ENCODE measurements at places on chromosomes 1 and 21.

DNA sequence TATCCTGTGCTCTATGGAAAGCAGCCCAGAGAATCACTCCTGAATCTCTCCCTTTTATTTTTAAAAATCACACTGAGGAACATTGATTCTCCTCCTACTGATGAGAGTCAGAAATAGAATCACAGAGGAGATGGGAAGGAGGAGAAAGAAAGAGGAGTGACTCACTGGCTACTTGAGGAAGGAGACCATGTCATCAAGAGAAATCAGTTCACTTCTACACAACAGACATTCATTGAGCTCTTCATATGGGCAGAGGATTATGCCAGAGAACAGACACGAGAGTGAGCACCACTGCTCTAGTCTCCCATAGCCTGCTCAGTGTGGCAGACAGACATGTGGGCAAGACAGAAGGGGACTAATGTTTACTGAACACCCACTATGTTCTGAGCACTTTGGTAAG, 44.2 kb downstream of the RAB3B start:
- no peak for DNase-seq

DNA sequence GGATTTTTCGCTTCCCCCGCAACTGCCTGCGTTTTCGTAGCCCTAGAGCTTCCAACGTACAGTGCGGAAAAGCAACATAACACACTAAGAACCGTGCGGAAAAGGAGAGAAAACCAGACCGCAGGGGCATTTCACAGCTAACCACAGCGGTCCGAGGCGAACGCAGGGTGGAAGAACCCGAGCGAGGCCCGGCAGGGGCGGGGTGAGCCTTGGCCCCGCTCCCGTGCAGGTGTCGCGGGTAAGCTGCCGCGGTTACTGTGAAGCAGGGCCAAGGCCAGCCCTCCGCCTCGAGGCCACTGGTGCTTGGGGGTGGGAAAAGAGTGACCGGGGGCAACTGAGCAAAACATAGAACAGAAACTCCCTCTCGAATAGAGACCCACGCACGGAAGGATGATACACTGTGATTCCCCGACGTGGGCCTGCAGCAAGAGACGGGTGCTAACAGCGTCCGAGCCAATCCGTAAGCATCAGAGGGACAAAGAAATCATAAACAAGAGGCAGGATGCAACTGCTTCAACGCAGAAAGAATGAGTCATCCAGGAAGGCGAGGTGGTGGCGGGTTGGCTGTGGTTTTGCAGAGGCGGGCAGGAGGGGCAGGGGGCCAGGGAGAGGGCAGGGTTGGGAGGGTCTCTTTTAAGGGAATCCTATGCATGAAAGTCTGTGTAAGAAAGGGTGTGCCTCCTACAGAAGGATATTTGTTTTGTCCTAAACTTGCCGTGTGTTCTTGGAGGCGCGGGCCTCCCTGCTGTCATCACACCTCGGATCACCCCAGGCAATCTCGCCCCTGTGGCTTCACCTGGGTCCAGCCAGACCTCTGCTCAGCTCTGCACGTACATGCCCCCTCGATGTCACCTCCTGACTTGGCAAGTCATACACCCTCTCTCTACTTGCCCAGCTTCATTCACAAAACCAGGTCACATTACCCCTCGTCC, 7.3 kb downstream of the GNG4 start:
- DNase-seq, result peak; percentile 63

- DNase-seq, result peak; percentile 14
Measured at GRCh38 chr1:47578026-47578720, 140.3 kb downstream of the FOXD2 start.

GRCh38 chr1:159318784-159319551, 16.8 kb downstream of the FCER1A start:
- no peak for DNase-seq

GRCh38 chr1:198633675-198634121, 5.1 kb upstream of the PTPRC start:
- DNase-seq, result no peak

GRCh38 chr21:45004059-45004422, 64.2 kb downstream of the SLX9 start:
- no peak for DNase-seq
